ENCODE measurements at places on chromosomes 1 and 21.
A peak's percentile ranks its signal among the peaks of the same experiment; 100 is the strongest.

GRCh38 chr1:222104694-222105392 is 363.0 kb upstream of the DUSP10 start:
- no peak for DNase-seq

GRCh38 chr1:214419650-214420049 is 131.8 kb downstream of the PTPN14 start:
- DNase-seq, result no peak

GRCh38 chr1:30378991-30379581 is 344.3 kb downstream of the MATN1 start:
- DNase-seq, result peak; percentile 79

DNA sequence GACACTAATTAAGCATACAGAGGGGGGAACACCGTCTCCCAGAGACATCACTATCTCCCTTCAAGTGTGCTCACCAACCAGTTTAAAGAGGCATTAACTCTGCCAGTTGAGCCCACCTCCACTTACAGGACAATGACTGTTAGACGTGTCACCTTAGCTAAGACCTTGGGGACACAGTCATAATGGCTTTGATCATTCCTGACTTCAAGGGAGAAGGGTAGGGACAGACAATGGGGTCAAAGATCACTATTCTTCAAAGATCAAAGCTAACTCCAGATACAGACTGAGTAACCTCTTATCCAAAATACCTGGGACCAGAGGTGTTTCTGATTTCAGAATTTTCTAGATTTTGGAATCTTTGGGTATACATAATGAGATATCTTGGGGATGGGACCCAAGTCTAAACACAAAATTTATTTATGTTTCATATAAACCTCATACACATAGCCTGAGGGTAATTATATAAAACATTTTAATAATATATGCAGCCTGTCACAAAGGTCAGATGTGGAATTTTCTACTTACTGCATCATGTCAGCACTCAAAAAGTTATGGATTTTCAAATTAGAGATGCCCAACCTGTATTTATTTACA is 246.1 kb downstream of the SLC45A1 start:
- DNase-seq, result no peak

DNA sequence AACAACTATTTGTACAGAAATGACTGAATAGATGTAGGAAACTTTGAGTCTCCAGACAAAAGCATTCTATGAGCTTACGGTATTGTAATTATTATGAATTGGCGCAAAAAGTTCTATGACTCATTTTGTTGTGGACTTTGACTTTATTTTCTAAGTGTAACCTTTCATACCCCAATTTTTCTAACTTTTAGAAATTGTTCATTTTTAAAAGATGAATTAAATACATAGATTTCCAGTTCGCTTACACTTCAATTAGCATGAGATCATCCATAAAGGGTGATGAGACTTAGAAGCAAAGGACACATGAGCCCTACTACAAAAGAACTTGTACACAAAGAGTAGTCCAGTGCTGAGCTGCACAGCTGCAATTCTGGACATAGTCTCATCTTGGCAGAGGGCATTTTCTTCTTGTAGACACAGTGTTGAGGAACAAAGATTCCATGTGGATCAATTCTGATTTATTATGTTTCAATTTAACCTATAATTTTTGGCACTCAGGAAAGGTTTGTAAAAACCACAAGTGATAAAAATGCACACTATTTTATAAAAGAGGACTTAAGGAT is 431.1 kb downstream of the LRRIQ3 start:
- DNase-seq, result no peak

GRCh38 chr21:45504516-45505415 is 37.5 kb downstream of the SLC19A1 start:
- DNase-seq, result no peak

- DNase-seq, result no peak
Observed at GRCh38 chr1:110319332-110320167, 19.6 kb upstream of the RBM15 start.

- DNase-seq, result no peak
Observed at GRCh38 chr1:8329439-8329838, 11.5 kb downstream of the SLC45A1 start.

DNA sequence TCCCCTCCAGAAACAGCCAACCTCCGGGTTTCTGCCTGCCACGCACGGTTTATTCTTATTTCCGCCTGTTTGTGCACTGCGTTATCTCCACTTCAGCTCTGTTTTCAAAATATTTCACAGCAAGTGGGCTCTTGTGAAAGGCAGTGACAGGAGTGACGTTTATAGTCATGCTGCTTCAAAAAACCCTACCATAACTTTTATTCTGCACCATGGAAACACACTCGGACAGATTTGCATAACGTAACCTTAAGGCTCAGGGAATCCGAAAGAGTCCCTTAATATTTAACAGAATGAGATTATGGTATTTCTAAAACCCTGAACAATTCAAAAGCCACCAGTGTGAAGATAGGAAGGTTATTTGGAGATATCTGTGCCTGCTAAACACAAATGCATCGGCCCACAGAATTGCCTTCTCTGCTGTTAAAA is 782 bp upstream of the SDE2 start:
- peak; percentile 26 for DNase-seq

DNA sequence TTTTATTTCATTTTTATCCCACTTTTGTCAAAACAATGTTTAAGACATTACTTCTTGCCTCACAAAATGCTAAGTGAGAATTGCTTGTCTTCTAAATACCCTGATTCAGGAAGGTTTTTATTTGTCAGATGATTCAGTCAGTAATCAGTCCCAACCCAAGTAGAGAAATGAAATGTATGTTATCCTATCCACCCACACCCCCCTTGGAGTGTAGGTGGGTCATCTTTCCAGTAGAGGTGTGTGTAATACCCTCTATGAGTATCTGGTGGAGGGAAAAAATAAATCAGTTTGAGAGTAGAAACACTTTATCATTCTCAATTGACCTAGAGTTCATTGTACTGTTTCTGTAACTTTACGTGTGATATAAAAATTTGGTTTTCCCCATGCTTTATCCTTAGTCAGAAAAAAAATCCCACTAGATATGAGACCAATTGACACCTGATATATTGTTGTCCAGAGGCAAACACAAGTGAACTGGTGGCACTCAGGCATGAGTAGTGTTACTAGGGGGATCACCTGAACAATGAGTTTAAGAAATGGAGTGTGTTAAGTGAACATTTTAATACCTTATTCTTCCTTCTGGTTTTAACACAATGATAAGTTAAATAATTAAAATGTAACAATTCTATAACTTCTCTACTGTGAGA is 153.8 kb upstream of the C1orf105 start:
- DNase-seq, result no peak

DNA sequence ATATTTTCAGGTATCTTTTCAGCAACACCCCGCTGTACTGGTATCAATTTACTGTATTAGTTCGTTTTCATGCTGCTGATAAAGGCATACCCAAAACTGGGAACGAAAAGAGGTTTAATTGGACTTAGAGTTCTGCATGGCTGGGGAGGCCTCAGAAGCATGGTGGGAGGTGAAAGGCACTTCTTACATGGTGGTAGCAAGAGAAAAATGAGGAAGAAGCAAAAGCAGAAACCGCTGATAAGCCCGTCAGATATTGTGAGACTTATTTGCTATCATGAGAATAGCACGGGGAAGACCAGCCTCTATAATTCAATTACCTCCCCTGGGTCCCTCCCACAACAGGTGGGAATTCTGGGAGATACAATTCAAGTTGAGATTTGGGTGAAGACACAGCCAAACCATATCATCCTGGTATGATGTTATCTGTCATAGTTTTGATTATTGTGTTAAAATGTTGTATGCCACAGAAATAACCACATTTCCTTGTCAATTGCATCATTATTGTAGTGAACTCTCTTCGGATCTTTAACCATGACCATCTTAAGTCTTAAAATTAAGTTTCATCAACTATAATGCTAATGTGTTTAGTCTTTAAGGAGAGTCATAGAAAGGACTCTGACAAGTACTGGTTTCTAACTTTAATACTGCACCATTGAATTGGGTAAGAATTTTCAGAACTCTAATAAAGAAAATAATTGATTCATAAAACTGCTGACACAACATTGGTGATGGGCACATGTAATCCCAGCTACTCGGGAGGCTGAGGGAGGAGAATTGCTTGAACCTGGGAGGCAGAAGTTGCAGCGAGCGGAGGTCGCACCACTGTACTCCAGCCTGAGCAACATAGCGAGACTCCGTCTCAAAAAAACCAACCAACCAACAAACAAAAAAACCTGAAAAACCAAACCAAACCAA is 58.2 kb downstream of the TBX19 start:
- DNase-seq, result no peak

GRCh38 chr1:54853793-54854370 is 33.1 kb downstream of the DHCR24 start:
- DNase-seq, result no peak

DNA sequence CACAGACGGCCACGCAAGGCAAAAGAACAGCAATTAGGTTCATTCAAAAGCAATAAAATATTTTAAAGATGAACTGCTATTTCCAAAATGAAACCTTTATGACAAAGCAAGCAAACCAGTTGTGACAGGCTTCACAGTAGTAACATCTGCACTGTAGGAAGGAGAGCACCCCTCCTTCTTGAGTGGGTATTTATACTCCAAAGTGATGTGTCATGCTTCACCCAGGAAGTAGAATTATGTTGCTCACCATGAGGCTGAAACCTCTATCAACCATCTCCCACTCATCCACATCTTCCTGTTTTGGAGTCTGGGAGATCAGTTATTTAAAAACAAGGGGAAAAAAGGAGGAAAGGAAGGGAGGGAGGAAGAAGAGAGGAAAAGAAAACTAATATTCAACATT is 885 bp downstream of the OR2T10 start:
- DNase-seq, result no peak

GRCh38 chr1:223759273-223759672 is 46.9 kb downstream of the CAPN2 start:
- DNase-seq, result no peak

DNA sequence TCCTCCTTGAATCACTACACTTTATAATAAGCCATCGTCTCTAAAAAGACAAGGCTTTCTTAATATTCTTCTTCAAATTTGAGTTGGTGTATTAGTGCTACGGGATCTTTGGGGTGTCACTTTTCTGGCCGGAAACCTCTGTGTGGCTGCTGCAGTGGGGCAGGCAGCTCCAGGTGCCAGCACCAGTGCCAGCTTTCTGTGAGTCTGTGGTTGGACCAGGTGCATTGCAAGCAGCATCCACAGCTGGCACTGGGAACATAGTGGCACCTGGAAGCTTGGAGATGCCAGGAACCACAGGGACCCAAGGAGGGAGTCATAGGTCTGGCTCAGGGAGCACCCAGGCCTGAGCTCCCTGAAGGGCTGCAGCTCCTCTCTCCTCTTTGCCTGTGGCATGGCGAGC is 111.8 kb upstream of the RUNX3 start:
- DNase-seq, result no peak

DNA sequence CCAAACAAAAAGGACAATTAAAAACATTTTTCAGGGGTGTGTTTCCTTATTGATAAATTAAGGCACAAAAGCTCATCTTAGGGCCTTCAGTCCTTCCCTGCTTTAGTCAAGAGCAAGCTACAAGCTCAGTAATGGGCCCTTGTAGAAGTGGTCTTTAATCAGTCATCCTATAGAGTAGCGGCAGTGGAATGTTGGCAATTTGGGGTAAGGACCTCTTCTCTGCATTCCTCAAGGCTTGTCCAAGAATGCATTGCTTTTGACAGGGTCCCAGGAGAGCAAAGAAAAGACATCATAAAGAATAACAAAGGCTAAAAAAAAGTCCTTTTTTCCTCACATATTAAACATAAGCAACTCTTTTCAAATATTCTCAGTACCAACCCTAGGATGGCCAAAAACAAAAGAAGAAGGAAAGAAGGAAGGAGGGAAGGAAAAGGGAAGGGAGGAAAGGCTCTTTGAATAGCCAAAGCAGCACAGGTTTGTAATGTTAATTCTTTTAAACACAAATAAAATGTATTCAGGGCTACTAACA is 27.3 kb upstream of the CAMK1G start:
- DNase-seq, result no peak

- DNase-seq, result peak; percentile 82
Observed at GRCh38 chr21:38811257-38811656, 5.5 kb downstream of the ETS2 start.

GRCh38 chr1:99737016-99737415 is 29.4 kb downstream of the FRRS1 start:
- DNase-seq, result peak; percentile 66

GRCh38 chr1:184805667-184806295 is 51.1 kb upstream of the EDEM3 start:
- peak; percentile 71 for DNase-seq

- no peak for DNase-seq
Observed at GRCh38 chr21:41895643-41896493, 16.7 kb upstream of the PRDM15 start.

DNA sequence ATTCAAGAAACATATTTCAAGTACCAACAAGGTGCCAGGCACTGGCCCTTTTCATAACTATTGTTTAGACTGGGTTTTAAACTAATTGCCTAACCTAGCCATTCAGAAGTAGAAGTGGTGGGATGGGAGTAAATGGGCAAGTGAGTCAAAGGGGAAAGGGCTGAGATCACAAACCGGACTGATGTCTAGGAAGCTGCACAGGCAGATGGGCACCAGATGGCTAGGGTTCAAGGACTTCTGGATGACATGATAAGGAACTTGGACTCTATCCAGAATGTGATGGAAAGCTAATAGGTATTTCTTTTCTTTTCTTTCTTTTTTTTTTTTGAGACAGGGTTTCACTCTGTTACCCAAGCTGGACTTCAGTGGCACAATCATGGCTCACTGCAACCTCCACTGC is 46.6 kb downstream of the LYST start:
- no peak for DNase-seq

DNA sequence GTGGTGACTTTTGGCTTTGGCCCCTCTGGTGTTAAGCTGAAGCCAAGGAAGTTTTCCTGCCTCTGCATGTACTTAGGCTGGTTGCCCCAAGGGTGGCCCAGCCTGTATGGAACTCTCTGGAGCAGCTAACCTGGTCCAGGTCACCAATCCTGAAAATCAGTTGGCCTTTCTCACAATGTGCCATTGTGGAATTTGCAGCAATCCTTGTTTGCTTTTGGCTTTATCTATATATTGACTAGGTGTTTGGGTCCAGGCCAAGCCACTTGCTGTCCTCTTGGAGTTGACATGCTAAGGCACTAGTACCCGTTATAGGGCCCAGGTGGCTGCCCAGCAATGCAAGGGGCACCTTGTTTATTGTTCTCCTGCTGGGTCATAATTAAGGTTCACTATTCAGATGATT is 124.6 kb downstream of the CAMTA1 start:
- no peak for DNase-seq

GRCh38 chr1:244289991-244290785 is 161.5 kb downstream of the ADSS2 start:
- no peak for DNase-seq

DNA sequence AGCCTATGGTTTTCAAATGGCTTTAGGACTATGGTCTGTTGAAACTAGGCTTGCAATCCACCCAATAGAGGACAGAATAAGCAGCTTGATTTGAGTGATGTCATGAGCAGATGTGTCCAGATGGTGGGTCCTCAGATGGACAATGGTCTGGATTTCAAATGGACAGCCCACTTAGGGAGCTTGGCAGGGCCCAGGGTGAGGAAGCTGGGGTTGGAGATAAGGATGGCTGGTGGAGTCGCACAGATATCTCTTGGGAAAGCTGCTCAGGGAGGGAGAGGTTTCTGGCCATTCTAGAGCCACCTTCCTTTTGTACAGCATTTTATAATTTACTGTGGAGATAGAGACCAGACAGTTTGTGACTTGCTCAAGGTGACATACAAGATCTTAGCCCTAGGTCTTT is 55.0 kb downstream of the NFASC start:
- DNase-seq, result no peak

GRCh38 chr1:119004781-119005180 is 16.6 kb upstream of the TBX15 start:
- no peak for DNase-seq
